HAP-1 (cell line): ENCODE measurements at places on chromosomes 4 and X.

DNA sequence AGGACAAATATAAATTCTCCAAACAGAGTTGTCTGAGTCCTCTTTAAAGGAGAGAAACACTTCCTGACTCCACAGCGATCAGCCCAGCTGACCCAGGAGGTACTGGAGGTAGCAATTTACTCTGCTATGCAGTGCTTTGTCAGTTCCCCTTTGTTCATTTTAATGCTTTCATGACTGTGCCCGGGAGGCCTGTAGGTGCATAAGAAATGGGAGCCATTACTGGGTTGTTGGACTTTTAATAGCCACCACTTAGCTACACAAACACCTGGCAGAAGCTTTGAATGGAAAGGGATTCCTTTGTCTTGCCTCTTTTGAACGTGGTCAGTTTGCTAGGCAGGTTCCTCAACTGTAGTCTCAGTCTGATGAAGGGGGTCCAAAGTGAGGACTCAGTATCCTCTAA, 59.0 kb upstream of the AFF2 start:
- DNase-seq = peak; percentile 88

- DNase-seq = no peak
Measured at GRCh38 chr4:182015893-182016292, 227.3 kb upstream of the TENM3 start.

- no peak for DNase-seq
Measured at GRCh38 chr4:109321232-109321631, 18.8 kb upstream of the COL25A1 start.

DNA sequence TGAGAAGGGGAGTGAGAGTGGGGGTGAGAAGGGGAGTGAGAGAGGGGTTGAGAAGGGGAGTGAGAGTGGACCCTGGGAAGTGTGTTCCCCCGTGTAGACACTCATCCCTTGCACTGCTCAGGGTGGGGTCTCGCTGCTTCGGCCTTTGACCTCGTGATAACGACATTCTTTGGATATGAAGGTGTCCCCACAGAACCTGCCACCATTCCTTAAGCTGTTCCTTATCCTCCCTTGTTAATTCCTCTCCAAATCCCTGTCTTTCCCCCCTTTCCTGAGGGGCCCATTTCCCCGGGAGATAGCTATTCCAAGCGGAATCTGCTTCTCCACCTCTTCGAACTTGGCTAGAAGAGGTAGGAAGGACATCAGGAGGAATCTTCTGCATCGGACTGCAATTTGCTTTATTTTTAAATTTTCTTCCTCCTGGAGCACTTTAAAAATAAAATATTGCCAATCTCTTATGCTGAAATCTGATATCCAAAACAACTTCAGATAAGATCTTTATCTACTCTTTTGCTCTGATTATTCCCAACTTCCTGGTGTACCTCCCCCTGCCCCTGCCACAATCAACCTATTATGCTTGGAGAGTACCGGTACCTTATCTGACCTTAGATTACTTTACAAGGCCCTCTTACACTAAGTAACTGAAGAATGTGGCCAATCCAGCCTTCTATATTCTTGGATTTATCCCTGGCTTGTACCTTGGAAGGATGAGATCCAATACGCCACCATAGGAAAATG, 15.6 kb downstream of the TRIML1 start:
- DNase-seq = peak; percentile 62

- DNase-seq = no peak
Measured at GRCh38 chrX:74922922-74923543, 2.2 kb downstream of the NEXMIF start.
